ENCODE measurements at places on chromosomes 11 and 22.
A peak's percentile ranks its signal among the peaks of the same experiment; 100 is the strongest.

GRCh38 chr22:19678949-19679521, 35.3 kb upstream of the SEPTIN5 start:
- DNase-seq = no peak

- peak; percentile 62 for DNase-seq
Observed at GRCh38 chr11:65663639-65664200, 1.0 kb upstream of the RELA start.

DNA sequence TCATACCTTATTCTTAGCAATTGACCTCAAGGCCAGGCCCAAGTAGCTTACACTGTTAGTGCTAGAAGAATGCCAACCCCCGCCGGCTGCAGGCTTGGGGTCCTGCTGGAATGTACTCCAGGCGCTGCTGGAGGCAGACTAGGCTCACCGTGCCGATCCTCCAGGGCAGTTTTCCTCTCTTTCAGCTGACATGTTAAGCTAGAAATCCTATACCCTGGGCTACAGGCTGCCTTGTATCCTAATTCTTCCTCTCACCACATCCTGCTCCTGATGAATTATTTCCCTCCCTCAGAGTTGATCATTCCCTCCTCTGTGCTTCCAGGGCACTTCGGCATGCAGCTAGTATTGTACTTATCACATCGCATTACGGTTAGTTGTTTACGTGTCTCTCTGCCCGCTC, 3.4 kb downstream of the SPTBN2 start:
- no peak for DNase-seq

DNA sequence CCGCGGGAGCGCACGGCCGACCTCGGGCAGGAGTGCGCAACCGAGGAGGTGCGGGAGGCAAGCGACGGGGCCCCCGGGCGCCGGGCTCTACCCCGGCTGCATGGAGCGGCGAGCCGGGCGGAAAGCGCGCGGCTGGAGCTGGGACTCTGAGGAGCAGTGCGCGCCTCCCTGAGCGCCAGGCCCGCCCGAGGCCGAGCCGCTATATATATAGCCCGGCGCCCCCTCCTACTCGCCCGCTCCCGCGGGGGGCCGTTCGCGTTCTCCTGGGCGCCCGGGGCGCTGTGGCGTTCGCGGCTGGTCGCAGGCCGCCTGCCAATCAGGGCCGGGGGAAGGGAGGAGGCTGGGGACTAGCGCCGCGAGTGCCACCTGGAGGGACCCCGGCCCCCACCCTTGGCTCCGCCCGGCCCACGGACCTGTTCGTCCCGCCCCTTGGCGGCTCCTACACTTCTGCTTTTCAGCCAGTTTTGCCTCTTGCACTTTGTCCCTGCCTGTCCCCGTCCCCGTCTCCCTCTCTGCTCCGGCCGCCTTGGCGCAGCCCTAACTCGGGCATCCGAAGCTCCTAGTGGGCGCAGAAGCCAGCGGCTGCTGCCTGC, at the start of gene FGF4:
Gene FGF4, minus strand, starts transcription at position 179 of the 593 bp plus-strand sequence. CDS start 257 bp downstream, outside the sequence.
- DNase-seq = no peak

- no peak for DNase-seq
Observed at GRCh38 chr11:2139123-2139521, at the start of gene IGF2. IGF2 (minus strand) TSS chr11:2139389; CDS start chr11:2135523, 3,866 bp downstream.

DNA sequence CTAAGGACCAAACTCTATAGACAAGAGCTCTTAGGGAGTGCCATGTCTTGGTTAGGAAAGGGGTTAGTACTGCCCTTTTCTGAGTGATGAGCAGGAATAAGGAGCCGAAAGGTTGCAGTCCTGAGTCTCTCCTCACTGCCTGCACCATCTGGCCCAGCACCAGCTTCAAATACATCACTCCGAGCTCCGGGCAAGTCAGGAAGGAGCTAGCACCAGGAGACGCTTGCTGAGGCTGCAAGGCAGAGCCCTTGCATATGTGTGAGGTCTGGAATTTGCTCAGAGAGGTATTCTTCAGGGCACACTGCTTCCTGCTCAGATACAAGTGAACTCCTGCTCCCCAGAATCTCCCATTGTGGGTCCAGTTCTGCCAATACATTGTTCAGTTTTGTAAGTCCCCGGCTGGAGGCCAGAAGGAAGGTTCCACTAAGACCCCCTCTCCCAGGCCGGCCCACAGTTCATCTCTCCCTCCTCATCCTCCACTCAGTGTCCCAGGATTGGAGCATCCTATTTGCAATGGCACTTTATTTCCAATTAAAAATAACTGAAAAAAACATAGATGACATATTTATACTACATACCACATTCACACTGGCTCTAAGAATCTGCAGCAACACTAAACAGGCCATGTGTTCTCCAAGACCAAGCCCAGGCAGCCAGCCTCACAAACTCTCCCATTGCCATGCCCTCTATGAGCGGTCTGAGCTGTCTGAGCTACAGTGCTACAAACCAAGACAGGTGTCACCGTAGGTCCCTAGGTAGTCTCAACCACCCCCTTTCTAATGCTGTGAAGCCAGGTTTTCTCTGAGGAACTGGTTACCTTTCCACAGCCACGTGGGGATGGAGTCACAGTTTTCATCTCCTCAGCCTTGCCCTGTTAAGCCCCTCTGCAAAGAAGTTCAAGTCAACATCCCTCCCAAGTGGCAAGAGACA, 55.1 kb upstream of the SPATA19 start:
- DNase-seq = no peak
